Esophagus squamous epithelium (tissue), 5 donors: ENCODE measurements at places on chromosomes 5 and 9.

- DNase-seq = no peak
These were observed 65.9 kb downstream of the ELL2 start for GRCh38 chr5:95895771-95896170.

DNA sequence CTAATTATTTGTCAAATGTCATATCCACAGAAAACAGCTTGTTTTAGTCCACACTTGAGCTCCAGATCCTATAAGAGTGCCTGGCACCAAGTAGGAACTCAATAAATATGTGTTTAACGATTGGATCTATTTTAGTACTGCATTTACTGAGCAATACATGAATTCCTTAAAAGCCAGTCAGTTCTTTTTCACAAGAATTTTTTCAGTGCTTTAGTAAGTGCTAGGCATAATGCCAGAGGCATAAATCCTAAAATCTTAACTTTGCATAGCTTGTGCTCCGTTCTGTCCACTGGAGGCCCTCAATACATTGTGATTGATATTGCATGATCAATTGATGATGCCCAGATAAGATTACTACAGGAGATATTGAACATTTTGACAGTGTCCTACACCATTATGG, 67.3 kb upstream of the PCSK5 start:
- DNase-seq = no peak

- no peak for DNase-seq
These were observed 80.0 kb upstream of the JAK2 start for GRCh38 chr9:4905135-4905490.

DNA sequence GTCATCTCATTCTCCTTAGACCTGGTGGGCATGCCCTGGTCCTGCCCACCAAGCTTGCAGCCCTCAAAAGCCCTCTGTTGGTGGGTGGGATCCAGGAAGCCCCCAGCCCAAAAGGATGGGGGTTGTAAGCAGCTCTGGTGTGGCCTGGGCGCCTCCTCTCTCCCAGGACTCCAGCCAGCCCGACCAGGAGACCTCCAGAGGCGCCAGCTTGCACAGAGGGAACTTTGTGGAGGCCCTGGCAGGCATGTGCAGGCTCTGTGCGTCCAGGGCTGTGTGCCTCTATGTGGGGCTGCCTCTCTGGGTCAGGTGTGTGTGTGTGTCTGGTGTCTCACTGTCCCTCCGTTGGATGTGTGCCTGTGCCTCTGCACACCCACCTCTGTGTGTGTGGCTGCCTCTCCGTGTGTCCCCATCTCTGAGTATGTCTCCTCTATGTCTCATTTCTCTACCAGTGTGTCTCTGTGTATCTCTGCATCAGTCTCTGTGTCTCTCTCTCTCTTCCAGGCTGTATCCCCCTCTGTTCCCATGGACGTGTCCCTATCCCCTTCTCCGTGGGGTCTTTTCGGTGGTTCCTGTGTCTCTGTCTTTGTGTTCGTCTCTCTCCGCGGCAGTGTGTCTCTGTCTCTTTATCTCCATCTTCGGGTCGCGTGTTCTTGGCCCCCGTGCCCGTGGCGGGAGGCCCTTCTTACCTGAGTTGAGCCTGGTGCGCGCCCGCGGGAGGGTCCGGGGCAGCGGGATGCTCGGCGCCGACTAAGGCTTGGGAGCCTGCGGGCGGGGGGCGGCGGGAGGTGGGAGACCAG, 501 bp downstream of the ENHO start:
- DNase-seq = no peak

GRCh38 chr5:131524431-131524830, 110.6 kb downstream of the RAPGEF6 start:
- no peak for DNase-seq

- no peak for DNase-seq
These were observed 118.1 kb upstream of the SMIM23 start for GRCh38 chr5:171667341-171668096.

DNA sequence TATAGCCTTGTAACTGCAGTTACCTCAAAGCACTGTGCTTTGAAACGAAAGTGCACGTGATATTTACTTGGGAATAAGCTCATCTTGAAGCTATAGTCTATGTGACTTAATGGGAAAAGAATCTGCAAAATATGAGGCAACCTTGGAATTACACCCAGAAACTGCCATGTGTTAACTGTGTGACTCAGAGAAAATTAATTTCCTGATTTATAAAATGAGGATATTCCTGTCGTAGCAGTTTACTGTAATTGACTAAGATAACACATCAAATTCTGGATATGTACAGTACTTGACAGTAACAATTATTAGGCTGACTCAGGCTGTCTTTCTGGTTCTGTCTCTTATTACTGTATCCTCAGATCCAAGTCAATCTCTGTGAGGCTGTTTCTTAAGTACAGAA, 1079.9 kb upstream of the ACO1 start:
- DNase-seq = no peak

- no peak for DNase-seq
These were observed 274.9 kb upstream of the CDH18 start for GRCh38 chr5:20262896-20263295.

GRCh38 chr5:9545992-9546851, at the start of gene SEMA5A:
Gene SEMA5A (minus strand): TSS chr5:9546075. CDS start chr5:9379946, 166,129 bp downstream.
- no peak for DNase-seq

DNA sequence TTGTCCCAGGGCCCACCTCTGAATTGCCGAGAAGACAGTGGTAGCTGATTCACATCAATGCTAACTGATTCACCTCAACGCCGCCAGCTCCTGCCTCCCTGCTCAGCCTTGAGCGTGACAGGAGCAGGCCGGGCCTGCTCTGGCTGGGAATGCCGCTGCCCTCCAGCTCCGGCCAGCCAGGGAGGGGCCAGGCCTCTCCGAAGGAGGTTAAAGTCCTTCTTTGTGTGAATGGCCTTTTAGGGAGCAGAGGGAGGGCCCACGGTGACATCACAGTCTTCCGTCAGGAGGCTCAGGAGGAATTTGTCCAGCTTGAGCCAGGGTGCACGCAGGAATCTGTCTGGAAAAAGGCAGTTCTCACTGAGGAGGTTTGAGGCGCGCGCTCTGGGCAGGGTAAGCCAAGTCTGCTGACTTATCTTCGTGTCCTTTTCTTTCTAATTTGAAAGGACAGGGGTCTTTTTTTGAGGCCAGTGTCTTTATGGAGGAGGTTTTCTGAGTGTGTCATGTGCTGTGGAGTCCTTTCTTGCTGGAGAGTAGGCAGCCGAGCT, 82.7 kb downstream of the C9orf152 start:
- DNase-seq = no peak

GRCh38 chr9:137273095-137273490, 4.4 kb upstream of the TOR4A start:
- no peak for DNase-seq

- no peak for DNase-seq
These were observed 204.4 kb downstream of the EFNA5 start for GRCh38 chr5:107466233-107466769.

GRCh38 chr5:173903396-173904140, 15.4 kb downstream of the CPEB4 start:
- DNase-seq = no peak

DNA sequence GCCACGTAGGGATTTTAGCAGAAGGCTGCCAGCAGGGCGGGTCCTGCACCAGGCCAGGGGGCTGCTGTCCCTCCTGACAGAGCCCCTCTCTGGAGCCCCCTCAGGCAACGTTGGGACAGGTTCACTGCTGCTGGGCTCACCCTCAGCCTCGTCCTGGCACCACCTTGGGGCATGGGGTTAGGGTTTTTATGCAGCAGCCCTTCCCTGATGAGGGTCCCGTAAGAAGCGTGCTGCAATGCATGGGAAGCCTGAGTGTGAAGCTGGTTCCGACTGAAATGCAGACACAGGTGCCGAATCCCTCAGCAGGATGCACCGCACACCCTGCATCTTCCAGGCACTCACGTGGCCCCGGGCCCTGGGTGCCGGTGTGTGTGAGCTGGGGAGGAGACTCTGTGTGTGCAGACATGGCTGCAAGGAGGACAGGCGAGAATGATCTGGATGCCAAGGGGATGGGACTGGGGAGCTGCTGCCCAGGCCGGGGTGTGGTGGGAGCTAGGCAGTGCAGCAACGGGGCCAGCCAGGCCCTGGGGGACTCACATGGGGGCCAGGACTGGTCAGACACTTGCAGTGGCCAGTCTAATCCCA, 27.1 kb downstream of the ZDHHC11B start:
- no peak for DNase-seq

DNA sequence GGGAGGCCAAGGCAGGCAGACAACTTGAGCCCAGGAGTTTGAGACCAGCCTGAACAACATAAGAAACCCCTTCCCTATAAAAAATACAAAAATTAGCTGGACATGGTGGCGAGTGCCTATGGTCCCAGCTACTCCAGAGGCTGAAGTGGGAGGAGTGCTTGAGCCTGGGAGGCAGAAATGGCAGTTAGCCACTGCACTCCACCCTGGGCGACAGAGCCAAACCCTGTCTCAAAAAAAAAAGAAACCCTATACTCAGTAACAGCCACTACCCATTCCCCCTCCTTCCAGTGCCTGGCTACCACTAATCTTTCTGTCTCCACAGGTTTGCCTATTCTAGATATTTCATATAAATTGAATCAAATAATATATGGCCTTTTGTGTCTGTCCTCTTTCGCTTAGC, 14.3 kb upstream of the SIL1 start:
- DNase-seq = no peak

DNA sequence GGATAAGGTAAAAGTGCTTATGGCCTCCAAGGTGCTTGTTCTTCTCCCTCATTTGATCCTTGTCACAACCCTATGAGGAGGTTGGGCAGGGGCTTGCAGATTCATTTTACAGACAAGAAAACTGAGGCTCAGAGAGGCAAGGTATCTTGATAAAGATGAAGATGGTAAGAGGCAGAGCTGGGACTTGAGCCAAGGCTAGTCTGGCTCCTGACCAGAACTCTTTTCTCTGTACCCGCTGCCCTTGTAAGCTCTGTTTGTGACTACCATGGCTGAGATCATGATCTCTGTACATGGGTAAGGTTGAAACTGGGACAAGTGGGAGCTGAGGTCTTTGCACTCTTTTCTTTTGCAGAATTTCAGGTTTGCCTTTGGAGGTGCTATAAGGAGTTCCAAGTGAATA, 33.6 kb downstream of the SEC61B start:
- no peak for DNase-seq

DNA sequence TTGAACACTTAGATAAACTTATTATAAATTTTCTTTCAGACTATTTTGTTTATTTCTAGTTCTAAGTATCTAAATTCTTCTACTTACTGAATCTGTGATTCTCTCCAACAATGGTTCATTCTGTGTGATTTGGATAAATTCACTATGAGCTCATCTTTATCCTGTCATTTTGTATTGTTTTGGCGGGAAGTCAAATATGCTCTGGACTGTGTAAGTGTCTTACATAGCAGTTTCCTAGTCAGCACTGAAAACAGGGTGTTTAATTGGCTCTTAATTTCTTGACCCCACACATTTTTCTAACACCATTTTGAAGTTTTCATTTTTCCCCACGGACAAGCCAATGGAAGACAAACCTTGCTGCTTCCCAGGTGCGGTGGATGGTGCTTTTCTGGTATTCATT, 207.0 kb upstream of the ACO1 start:
- DNase-seq = no peak

DNA sequence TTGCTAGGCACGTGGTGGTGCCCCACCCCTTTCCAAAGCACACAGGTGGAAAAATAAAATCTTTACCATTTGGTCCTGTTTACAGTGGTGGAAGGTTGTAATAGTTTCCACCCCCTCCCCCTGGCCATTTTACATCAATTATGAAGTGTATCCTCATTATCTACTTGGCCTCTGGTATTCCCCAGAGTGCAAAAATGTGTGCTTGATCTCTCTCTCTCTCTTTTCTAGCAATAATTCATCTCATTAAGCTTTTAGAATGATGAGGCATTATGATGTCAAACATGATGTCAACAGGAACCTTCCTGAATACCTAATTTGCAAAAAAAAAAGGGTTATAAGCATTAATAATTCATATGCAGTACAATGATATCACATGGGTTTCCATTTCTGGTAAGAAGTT, 3.1 kb downstream of the PDE8B start:
- DNase-seq = no peak

DNA sequence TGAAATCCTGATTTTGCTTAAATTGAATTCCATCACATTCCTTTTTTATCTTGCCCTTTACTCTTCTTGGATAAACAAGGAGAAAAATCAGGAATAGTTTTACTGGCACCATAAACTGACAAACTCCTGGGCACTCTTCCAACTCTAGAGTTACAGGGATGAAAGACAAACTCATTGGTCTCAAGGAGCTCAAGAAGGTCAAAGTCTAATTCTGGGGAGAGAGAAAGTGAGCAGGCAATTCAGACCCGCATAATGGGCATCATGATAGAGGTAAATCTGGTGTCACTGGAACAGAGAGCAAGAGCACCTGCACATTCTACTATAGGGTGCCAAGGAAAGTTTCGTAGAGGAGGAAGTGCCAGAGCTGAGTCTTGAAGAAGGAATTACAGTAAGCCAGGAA, 64.8 kb downstream of the GRIN3A start:
- no peak for DNase-seq

DNA sequence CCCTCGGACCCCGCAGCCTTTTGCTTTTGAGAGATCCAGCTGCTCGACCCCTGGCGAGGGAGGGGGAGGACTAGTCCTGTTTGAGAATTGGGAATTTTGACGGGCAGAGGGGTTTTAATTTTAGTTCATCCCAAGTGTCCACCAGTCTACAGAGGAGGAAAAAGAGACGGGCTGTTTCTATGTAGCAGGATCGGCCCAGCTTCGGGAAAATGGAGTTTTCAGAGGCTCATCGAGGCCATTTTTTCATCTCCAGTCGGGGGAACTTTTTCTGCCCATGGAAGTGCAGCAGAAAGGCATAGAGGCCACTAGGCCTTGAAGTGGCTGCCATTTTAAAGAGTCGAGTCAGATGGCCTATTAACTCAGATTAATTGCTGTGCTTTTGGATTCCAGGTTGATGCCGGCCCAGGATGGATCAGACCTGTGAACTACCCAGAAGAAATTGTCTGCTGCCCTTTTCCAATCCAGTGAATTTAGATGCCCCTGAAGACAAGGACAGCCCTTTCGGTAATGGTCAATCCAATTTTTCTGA, 1.2 kb downstream of the NSD1 start:
- DNase-seq = no peak

DNA sequence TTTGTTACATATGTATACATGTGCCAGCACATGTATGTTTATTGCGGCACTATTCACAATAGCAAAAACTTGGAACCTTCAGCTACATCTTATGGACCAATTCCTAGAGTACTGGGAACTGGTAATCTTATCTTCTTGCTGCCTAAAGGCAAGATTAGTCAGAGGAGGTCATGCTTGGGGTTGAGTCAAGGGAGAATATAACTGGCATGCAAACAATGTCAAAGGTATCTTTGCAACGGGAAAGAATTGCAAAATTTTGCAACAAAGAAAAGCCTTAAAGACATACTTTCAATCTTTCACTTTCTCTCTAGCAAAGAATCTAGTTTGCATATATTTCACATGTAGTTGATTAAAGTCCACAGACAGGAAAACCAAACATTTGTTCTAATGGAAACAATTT, 145.2 kb downstream of the EDIL3 start:
- DNase-seq = no peak

- no peak for DNase-seq
These were observed 191.9 kb upstream of the SEMA6A start for GRCh38 chr5:116766470-116766947.

- no peak for DNase-seq
These were observed at the start of gene ERAP2 for GRCh38 chr5:96876292-96876850. Gene ERAP2 (plus strand): TSS chr5:96876500. CDS start chr5:96879686, 3,186 bp downstream.

GRCh38 chr5:10471677-10472076, 30.0 kb downstream of the ROPN1L start:
- no peak for DNase-seq

GRCh38 chr9:91515074-91515687, 91.5 kb upstream of the NFIL3 start:
- no peak for DNase-seq

GRCh38 chr5:135386886-135387628, 12.0 kb downstream of the MACROH2A1 start:
- DNase-seq = no peak
